ELR (cell line): ENCODE measurements at places on chromosomes 1 and 21.

- no peak for DNase-seq
These were observed 21.6 kb downstream of the MAPKAPK2 start for GRCh38 chr1:206706298-206706791.

DNA sequence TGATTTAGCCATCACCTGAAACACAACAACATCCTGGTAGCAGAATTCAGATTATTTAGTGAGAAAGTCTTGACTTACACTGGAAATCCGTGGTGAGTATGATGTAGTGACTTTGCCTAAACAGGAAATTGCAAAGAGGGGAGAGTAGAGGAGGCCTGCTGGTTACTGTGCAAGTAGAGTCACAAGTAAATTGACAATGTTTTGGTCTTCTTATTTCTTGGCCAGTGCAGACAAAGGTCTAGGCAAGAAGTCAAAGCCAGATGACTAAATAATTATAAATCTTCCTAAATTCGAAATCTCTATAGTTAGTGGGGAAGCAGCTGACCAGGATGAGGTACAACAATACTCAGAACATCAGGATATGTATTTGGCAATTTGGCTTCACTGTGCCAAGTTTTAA is 159.5 kb upstream of the KCTD3 start:
- peak; percentile 23 for DNase-seq

- DNase-seq = no peak
These were observed 28.0 kb upstream of the KAZN start for GRCh38 chr1:14570514-14570913.

GRCh38 chr1:165833358-165833757 is 5.9 kb downstream of the UCK2 start:
- no peak for DNase-seq

- DNase-seq = no peak
These were observed 3.2 kb upstream of the ARHGAP30 start for GRCh38 chr1:161072751-161073449.

DNA sequence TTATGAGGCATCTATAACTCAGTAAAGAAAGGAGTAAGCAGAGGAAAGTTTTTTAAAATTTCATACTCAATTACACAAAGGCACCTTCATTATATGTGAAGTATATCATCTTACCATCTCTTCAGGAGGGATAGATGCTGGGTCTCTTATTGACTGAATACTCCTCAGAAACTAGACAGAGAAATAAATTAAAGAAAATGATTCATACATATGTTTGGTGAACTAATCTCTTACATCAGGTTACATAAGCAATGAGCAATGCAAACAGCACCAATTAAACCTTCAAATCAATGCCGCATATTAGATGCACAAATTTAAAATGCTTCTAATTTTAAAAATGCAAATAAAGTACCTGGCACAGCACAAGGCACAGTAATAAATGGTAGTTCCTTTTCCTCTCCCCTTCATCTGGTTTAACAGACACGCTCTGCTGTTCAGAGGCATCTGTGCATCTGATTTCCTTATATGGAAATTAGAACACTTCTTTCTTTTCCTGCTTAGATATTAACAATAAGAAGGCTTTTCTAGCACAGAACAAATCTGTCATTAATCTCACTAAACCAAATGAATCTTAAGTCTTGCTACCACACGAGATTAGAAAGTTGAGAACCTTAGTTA is 20.0 kb downstream of the SCYL3 start:
- peak; percentile 46 for DNase-seq

- DNase-seq = peak; percentile 91
These were observed 37.8 kb downstream of the SGIP1 start for GRCh38 chr1:66571789-66572188.

DNA sequence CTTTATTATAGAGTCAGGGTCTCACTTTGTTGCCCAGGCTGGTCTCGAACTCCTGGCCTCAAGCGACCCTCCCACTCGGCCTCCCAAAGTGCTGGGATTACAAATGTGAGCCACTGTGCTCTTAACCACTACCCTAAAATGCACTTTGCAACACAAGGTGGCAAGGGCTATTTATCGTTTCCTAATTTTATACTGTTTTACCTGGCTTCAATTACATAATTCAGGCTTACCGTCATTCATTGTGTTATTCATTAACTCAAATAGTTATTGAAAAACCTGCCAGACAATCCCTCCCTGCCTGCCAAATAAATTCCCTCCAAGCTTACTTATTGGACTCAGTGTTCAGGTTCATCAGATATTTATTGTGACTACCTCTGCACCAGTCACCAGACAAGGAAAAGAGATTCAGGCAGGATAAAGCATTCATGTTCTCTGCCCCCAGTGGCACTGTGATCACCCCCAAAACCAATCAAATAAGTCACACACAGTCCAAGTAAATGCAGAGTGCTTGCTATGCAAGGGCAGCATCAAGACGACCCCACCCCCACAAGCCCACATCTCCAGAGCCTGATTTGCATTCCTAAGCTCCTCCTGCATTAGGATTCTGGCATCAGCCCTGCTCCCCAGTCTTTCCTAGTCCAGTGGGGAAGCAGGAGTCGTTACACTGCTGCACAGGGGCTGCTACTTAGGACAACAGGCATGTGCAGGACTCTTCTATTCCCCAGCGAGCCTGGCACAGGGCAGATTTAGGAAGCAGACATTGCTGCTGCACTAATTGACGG is 8.1 kb downstream of the PAQR7 start:
- no peak for DNase-seq

- no peak for DNase-seq
These were observed 8.2 kb upstream of the KCNA3 start for GRCh38 chr1:110682898-110683297.

DNA sequence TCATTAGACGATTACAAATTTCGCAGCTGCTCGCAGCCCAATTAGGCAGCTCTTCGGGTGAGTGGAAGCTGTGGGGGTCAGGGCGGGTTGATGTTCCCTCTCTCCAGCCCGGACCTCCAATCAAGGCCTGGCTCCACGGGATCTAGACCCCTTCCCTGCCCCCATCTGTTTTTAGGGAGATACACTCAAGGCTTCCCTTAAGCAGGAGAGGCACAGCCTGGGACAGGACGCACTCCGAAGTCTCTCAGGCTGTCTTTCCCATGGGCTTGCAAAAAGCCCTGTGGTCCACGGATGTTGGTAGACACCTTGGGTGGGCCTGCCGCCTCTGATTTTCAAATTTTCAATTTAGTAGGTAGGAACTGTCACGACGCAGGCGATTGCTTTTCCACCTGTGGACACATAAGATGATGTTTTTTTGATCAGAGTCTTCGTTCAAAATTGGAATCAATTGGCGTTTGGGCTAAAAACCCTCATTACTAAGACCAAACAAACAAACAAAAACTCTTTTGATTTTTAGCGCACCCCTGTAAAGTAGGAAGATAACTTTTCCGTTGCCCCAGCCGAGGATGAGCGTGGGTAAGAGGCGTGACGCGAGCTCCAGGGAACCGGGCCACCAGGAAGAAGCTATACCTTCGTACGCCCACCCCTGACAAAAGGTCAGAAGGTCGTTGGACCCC is 2.5 kb upstream of the LHX8 start:
- DNase-seq = no peak

DNA sequence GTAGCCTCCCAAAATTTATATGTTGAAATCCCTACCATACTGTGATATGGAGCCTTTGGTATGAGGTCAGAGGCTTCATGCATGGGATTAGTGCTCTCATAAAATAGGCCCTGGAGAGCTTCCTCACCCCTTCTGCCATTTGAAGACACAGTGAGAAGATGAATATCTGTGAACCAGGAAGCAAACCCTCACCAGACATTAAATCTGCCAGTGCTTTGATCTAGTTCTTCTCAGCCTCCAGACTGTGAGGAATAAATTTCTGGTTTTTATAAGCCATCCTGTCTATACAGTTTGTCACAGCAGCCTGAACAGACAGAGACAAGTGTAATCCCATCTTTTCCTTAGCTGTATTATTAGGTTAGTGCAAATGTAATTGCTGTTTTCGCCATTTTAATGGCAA is 88.4 kb downstream of the OLFML2B start:
- DNase-seq = no peak

DNA sequence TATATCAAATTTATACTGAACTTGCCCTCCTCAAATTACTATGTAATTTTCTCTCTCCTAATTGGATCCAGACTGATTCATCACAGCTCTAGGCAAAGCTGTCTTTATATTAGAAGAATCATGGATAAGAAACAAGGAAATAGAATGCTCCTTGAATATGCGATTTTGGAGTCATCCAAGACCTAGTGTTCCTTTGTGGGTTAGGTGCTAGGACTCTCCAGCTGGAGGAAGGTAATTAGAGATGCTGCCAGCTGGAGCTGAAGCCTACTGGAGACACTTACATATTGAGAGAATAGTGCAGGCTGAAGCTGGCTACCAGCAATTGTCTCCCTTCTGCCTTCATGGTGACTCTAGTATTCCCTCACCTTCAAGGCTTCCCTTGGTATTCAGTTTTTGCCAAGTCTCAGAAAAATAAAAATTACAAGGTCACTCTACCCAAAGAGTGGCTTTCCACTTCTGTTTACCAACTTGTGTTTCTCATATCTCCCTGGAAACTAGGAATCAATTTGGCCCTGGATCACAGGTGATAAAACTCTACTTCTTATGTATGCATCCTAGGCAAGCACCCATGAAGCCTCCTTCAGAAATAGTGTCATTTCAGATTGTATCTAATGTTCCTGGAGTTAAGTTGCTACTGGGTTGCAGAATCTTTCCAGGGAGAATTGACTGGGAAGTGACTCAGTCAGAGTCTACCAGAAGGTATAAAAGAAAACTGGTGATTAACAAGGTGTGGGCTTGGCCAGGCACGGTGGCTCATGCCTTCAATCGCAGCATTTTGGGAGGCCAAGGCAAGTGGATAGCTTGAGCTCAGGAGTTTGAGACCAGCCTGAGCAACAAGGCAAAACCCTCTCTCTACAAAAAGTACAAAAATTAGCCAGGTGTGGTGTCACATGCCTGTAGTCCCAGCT is 24.4 kb upstream of the DOCK7 start:
- peak; percentile 19 for DNase-seq

GRCh38 chr1:12071892-12072291 is 8.8 kb downstream of the TNFRSF8 start:
- DNase-seq = no peak

- no peak for DNase-seq
These were observed 69.8 kb downstream of the PBX1 start for GRCh38 chr1:164628772-164629171.

DNA sequence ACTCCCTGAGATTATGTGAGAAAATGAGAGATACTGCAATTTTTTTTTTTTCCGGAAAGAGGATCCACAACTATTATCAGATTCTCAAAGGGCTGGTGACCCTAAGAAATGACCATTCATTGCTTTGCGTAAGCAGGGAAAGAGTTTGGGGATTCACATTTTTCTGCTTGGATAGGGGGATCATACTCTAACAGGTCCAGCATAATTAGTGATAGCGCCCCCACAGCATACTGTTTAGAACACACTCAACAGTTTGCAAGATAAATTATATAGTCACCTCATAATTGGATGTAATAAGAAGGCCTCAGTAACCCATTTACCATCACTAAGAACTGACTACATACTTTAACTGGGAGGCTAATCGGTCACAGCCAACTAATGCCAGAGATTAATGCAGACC is 1.9 kb downstream of the CCT3 start:
- DNase-seq = peak; percentile 15

DNA sequence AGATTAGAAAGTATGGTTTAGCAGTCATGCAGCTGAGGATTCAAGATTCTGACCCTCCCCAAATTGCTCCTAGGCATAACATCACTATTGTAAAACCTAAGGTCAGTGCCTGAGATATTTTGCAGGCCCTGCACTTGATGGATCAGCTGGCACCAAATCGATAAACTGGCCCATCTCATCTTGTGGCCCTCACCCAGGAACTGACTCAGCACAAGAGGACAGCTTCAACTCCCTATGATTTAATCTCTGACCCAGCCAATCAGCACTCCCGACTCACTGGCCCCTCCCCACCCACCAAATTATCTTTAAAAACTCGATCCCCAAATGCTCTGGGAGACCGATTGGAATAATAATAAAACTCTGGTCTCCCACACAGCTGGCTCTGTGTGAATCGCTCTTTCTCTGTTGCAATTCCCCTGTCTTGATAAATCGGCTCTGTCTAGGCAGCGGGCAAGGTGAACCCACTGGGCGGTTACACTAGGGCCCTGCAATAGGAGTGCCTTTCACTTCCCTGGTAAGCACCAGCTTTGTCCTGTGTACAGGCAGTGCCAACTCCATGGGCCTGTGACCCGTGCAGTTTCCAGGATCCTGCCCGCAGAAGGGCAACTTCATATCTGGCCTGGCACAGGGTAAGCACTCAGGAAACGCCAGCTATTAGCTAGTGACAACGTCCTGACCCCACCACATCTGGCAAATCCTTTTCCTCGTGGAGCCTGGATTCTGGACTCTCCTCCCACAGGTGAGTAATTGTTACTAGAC is 28.7 kb upstream of the SLC2A5 start:
- no peak for DNase-seq

GRCh38 chr1:116945421-116945820 is 35.7 kb downstream of the PTGFRN start:
- DNase-seq = no peak

GRCh38 chr1:208028526-208028925 is 117.6 kb upstream of the CD34 start:
- peak; percentile 24 for DNase-seq

GRCh38 chr1:185439727-185440415 is 122.8 kb upstream of the IVNS1ABP start:
- DNase-seq = peak; percentile 97

GRCh38 chr1:30011970-30012369 is 711.4 kb downstream of the MATN1 start:
- no peak for DNase-seq

DNA sequence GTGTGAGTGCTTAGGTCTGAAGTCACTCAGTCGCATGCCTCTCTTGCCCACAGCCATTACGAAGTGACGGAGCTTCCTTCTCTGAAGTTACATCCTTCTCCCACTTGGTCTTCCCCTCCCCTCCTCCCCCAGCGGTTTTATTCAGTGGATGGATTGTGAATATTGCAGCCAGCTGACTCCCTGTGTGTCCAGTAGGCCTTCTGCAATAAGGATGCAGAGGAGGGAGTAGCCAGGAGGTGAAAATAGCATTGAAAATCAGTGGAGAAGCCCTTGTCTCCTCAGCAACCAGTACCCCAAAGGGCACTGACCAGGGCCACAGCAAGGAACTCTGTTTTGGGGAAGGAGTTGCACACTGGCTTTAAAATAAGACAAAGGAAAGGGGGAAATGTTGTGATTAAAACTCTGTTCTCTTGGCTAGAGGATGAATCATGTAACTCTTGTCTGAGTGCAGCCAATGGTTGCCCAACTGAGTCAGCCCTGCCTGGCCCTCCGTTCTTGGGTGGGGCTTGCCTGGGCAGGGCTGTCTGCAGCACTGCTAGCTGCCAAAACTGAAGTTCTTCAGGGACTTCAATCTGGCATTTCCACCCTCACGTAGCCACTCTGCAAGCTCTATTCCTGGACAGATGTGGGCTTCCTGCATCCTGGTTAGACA is 4.3 kb downstream of the S100A10 start:
- DNase-seq = peak; percentile 93

DNA sequence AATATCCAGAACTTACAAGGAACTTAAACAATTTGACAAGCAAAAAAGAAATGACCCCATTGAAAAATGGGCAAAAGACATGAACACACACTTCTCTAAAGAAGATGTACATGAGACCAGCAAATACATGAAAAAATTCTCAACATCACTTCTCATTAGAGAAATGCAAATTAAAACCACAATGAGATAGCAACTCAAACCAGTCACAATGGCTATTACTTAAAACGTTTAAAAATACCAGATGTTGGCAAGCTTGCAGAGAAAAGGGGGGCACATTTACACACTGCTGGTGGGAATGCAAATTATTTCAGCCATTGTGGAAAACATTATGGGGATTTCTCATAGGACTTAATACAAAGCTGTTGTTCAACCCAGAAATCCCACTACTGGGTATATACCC is 1634.0 kb downstream of the NCAM2 start:
- no peak for DNase-seq
